ENCODE measurements at places on chromosomes 12 and 14.

- no peak for DNase-seq
Observed at GRCh38 chr12:98823012-98823411, 177.9 kb downstream of the APAF1 start.

GRCh38 chr12:85356596-85357385 is 76.8 kb downstream of the ALX1 start:
- no peak for DNase-seq

DNA sequence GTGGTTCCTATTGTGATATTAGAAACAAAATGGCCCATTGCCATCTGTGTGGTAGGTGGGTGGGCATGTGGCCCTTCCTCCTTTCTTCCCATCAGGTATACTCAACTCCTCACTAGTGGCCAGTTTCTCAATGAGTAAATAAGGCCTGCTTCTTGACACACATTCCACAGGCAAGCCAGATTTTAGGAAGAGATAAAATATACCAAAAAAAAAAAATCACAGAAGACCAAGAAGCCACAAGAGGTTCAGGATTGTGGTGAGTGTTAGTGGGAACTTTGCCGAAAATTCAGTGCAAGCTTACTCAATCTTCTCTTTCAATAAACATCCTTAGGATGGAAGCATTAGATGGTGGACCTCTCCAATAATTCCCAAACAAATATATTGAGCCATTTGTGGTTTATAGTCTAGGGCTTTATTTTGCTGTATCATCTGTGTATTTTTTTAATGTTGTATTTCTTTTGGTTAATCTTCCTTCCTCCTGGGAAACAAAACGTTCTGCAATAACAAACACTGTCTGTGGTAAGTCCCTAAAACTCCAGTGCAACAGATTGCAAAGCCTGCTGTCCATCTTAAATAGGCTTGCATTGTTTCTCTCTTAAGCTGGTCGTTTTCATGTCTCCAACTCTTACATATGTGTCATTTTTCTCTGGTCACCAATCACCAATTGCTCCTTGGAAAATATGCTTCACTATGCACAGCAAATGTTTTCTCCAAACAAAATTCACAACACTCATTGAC is 289.9 kb upstream of the KITLG start:
- no peak for DNase-seq

- DNase-seq = no peak
Observed at GRCh38 chr14:59395672-59396071, 69.5 kb downstream of the GPR135 start.

DNA sequence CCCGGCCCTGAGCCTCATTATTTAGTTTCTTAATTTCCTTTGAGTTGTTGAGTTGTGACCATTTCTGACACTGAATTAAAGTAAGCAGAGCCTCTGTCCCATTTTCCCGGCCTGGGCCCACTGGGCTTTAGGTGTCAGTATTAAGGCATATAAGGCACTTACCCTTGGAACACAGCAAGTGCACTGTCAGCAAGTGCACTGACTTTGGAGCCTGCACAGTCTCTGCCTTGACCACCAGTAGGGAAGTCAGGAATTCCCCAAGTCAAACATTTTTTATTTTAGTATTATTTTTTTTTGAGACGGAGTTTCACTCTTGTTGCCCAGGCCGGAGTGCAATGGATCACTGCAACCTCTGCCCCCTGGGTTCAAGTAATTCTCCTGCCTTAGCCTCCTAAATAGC is 56.6 kb downstream of the MAX start:
- no peak for DNase-seq

GRCh38 chr14:56147986-56148901 is 30.0 kb downstream of the PELI2 start:
- DNase-seq = no peak

- no peak for DNase-seq
Observed at GRCh38 chr12:124720004-124720680, 143.5 kb downstream of the SCARB1 start.

DNA sequence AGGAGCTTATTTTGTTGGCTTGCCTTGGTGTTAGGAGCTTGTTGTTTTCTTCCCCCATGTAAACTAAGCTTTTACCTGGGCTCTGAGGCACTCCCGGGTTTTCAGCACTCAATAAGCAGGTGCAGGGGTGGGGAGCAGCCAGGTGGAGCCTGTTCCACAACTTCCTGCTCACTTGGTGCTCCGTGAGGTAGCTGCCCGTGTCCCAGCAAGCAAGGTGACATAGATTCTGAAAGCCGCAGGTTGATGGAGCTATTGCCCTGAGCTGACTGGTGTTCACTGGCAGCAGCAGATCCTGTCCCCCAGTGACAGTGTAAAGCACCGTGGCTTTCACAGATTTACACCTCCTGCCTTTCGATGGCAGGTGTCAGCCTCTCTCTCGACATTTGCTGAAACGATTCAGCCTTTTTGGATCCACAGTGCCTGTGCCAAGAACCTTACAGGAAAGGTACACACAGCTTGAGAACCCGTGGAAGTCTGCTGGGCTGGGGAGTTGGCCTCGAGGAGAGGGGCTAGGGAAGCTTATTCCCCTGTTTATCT is 295.7 kb upstream of the FKBP4 start:
- DNase-seq = no peak

DNA sequence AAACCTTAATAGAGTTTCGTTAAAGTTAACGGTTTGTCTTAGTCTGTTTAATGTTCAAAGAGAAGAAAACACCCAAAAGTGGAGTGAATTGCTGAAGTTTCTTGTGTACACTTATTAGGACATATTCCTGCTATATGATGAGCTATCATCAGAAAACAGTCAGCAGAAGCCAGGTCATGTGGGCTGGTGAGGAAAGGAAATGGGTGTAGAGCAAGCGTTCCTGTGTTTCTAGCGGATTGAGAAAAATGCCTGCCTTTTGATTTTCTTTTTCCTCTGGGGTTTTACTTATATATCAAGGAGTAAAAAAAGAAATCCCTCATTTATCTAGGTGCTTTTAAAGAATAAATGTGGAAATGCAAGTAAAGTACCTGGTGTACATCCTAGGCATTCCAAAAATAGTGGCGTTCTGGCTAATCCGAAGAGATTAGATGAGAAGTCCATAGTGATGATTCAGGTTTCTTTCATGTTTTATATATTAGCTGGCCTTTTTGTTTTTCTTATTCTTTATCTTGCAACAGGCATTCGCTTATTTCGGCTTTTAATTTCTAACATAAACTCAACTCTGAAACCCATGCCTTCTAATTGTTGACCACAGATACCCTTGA is 50.7 kb downstream of the FLRT2 start:
- DNase-seq = no peak

DNA sequence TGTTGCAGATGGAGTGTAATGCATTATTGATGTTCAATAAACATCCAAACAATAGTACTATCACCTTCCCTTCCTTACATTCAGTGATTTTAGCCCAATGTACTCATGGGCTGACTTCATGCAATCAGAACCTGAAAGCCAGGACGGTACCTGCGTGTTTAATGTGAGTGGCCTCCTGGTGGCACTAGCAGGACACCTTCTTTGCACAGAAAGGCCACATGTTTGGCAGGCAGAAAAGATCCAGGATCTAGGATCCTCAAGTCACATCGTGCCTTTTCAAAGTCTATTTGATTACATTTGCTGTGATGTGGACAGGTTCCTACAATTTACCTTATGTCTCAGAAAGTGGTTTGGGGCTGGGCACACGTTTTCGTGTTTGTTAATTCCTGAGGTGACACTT is 82.9 kb downstream of the NEDD1 start:
- peak; percentile 7 for DNase-seq

- DNase-seq = no peak
Observed at GRCh38 chr14:21902561-21903181, 229.1 kb upstream of the OR4E1 start.

DNA sequence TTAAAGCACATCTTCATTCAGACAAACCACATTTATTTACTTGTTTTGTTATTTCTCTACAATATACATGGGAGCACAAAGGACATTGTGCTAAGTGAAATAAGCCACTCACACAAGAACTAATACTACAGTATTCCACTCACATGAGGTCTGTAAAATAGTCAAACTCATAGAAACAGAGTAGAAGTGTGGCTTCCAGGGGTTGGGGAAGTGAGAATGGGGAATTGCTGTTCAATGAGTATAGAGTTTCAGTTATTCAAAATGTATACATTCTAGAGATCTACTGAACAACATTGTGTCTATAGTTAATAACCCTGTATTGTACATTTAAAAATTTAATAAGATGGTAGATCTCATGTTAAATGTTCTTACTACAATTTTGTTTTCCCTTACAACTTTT is 88.8 kb downstream of the ATXN7L3B start:
- DNase-seq = no peak

DNA sequence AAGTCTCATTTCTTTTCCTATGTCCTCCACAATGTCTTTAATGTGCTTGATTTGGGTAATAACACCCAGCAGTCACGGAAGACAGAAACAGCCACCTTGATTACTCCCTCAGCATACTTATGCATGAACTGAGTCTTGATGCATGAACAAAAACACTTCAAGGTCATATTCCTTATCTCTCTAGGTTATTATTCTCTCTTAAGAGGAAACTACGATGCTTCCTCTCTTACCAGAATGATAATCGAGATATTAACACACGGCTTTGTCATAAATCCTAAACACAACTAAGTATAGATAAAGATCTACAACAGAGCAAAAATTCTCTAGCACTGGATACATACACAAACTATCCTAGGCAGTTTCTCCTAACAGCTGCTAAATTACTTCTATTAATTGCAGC is 583.5 kb upstream of the ATP2B1 start:
- no peak for DNase-seq

DNA sequence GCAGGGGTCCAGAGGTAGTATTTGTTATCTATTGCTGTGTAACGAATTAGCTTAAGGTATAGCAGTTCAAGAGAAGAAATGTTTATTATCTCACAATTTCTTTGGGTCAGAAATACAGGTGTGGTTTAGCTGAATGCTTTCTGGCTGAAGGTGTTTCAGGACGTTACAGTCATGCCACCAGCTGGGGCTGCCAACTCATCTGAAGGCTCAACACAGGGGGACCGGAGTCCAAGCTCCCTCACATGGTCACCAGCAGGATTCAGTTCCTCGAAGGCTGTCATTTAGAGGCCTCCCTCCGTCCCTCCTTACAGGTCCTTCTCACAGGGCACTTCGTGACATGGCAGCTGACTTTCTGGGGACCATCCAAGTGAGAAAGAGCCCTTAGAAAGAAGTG is 37.5 kb upstream of the SINHCAF start:
- no peak for DNase-seq

DNA sequence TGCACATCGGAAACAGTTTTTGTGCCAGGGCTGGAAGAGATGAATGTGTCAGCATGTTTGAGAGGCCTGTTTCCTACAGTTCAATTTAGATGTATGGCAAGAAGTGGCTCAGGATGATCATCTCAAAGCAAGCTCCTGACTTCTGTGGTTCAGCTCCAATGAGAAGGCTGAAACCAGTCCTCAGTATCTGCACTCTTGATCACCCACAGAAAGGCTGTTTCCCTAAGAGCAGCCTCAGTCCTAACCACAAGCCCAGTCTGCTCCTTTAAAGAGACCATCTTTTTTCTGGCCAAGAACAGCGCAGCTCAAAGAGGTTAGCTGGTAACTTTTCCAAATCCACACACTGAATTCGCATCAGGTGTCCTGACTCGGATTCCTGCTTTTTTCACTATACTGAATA is 19.2 kb downstream of the CSRP2 start:
- DNase-seq = no peak

- no peak for DNase-seq
Observed at GRCh38 chr14:51855234-51855633, 5.2 kb upstream of the GNG2 start.

- no peak for DNase-seq
Observed at GRCh38 chr14:76902591-76902990, 76.4 kb downstream of the LRRC74A start.

GRCh38 chr12:69331519-69331908 is 16.7 kb upstream of the LYZ start:
- DNase-seq = no peak

DNA sequence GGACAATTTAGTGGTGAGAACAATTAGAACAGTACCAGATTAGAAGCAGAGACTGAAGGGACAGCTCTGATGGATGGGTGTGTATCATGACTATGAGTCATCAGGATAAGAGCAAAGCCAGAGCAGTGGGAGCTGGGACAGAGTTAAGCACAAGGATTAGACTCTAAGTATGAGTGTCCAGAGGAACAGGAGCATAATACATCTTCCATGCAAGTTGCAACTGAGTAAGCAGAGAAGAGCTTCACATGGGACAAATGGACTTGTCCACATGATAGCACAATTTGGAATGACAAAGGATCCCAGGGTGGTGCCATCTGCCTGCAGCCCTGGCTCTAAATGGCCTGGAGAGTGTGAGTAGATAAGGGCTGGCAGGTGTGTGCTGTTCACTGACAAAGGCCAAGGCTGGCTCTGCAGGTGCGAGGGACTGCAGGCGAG is 226.4 kb upstream of the CAND1 start:
- peak; percentile 13 for DNase-seq

GRCh38 chr12:39813776-39814175 is 194.2 kb upstream of the ABCD2 start:
- no peak for DNase-seq

GRCh38 chr12:113180333-113180732 is 4.9 kb downstream of the DDX54 start:
- DNase-seq = no peak

DNA sequence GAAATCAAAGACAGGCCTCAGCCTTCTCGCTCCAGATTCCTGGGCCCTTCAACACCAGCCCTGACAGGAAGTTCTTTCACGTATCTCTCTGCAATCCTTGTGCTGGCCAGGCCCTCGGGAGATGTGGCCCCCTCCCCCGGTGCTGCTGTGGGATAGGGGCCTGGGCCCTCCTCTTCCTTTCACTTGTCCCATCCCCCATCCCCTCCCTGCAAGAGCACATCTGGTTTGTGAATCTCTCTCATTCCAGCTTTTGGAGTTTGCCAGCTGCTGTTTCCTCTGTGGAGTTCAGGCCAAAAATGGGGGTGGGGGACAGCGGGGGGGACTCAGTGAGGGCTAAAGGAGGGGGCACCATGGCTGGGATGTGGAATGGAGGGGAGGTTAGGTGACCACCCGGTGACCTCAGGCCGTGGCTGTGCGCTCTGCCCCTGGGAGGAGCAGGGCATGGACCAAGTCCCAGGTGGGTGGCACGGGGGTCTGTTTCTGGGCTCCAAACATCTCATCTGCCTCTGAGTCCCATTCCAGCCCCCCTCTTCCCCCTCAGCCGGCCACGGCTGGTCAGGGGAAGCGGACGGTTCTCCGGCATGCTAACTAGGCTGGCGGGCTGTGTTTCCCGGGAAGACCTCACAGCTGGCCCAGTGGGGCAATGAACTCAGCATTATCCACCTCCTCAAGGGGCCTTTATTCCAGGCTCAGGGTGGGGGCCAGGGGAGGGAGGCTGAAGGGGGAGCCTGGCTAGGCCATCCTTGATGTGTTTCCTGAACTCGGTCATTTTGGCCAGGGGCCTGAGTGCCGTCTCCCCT is 7.4 kb downstream of the LRP1 start:
- DNase-seq = no peak

DNA sequence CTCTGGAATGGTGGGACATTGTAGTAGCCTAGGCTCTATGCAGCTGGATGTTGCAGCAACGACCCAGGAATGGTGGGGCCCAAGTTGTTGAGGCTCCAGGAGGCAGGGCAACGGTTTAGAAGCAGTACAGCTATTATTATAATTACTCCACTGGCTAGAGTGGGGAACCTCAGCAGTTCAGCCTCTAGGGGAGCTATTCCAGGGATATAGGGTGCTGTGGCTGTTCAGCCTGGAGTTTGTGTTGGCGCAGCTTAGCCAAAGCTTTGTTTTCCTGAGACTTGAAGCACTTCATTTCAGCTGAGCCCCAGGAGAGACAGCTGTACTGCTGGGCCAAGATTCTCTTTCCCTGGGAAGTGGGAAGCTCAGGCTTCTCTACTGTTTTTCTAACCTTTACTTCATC is 1023.0 kb upstream of the ATXN7L3B start:
- DNase-seq = no peak
